Suprapubic skin (tissue), 4 donors: ENCODE measurements at places on chromosomes 11 and 22.

DNA sequence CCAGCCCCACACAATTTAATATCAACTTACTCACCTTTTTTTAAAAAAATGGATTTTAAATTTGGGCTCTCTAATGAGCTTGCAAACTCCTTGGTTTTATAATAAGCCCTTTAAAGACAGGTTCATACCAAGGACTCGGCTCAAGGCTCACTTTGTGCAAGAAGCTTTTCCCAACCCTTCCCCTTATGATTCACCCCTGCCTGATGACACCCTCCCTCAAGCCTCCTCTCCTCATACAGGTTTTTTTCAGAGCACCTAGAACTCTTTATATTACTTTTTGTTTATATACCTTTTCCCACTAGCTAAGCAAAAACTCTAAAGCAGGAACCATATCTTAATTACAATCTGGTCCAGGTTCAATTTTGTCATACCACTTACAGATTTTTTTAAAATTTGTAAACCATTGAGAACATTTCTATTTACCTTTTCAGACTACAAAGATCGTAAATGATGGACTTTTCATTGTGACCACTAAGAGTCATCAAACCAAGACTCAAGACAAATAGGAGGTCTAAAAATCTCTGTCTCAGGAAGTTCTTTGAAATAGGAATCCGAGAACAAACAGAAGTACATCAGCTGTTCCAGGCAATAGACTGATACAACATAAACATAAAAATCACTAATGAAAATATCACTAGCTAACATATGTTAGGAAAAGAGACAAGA is 13.1 kb upstream of the EXPH5 start:
- no peak for DNase-seq

GRCh38 chr22:46090631-46091201 is 59.6 kb upstream of the PPARA start:
- peak; percentile 54 for DNase-seq

- no peak for DNase-seq
Observed at GRCh38 chr11:116610190-116610589, 162.6 kb downstream of the BUD13 start.

GRCh38 chr22:29330753-29331152 is 15.3 kb upstream of the RASL10A start:
- DNase-seq = no peak

- no peak for DNase-seq
Observed at GRCh38 chr11:112481893-112482292, 221.2 kb upstream of the PLET1 start.

- no peak for DNase-seq
Observed at GRCh38 chr11:35155677-35156076, 16.7 kb downstream of the CD44 start.

GRCh38 chr11:28139841-28140415 is 31.7 kb downstream of the METTL15 start:
- no peak for DNase-seq

DNA sequence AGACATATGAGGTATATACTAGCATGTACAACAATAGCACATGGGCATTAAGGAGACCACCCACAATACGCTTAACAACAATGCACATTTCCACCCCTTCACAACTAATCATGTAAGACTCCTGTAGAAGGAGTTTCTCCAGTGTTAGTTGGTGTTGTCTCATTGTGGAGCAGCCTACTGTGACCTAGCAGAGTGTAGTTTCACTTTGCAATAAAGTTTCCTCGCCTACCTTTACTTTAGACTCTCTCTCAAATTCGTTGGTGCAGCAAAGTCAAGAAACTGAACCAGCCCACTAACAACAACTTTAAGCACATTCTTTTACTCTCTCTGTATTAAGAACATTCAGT is 863.6 kb downstream of the FAM181B start:
- DNase-seq = no peak

GRCh38 chr11:8720868-8721608 is 38.4 kb downstream of the RPL27A start:
- DNase-seq = no peak

GRCh38 chr11:29351301-29351873 is 665.4 kb downstream of the KCNA4 start:
- no peak for DNase-seq

DNA sequence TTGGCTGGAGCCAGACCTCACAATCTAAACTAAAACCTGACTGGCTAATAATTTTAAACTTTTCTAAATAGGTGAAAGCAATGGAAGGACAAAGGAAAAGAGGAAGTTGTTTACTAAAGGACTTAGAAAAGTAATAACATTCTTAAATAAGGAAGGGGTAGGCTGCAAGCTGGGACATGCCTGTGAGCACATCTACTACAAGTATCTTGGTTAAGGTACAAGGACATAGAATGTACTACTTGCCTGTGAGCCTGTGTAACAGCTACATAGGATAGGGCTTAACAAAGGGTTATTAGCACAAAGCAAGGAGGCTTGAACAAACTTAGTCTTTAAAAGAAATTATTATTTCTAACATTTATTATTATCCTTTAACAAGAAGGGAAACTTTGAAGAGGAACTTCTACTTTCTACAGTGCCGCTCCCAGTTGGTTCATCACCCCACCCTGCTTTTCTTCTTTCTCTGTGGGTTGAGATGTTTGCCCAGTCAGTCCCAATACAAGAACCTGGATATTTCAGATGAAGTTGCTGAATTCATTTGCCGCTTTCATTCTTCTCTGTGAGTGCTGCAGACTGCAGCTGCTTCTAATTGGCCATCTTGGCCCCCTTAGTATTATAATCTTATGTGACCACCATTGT is 87.5 kb downstream of the PRMT3 start:
- DNase-seq = no peak

DNA sequence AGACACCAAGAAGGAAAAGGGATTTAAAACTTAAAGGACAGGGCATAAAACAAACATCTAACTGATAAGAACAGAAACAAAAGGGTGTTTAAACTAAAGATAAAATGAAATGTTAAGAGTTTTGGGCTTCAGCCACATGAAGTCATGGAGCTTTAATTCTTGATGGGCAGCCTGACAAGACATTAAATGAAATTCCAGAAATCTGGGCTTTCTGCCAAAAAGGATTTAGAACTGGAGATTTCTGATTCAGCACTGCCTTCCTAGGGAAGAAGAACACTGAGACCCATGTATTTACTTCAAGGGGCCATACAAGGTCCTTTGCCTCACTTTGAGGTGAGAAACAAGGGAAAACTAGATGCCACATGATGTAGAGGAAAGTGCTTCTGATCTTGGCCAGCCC is 355.9 kb upstream of the RAG2 start:
- DNase-seq = no peak

DNA sequence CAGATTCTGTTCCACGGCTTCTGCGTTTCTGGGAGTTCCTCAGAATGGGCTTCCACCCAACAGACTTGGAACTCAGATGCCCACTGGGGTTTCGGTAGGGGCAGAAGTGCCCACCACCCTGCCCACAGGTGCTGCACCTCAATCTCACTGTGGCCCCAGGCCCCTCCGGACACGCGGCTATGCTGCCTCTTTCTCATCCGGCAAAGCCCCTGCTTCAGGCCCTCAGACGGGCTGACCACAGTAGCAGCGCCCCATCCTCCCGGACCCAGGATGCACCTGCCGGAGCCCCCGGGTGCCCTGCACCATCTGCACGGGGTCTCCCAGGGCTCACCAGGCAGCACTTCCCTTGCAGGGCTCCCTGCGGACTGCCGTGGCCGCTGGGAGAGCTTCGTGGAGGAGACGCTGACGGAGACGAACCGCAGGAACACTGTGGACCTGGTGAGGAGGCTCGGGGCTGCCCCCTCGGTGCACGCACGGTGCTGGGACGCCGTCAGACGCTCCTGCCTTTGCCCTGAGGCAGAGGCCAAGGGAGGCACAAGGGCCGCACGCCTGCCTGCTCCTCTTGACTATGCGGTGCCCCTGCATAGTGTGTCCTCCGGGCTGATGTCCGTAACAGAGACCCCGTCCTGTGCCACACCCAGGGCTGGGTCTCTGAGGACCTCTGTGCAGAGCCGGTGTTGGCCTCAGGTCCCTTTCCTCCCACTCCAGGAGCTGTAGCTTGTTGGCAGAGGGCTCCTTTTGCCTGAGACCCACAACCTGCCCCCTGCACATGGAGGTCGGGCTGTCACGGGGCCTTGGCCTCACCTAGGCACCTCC is 38.6 kb downstream of the SBF1 start:
- peak; percentile 72 for DNase-seq

DNA sequence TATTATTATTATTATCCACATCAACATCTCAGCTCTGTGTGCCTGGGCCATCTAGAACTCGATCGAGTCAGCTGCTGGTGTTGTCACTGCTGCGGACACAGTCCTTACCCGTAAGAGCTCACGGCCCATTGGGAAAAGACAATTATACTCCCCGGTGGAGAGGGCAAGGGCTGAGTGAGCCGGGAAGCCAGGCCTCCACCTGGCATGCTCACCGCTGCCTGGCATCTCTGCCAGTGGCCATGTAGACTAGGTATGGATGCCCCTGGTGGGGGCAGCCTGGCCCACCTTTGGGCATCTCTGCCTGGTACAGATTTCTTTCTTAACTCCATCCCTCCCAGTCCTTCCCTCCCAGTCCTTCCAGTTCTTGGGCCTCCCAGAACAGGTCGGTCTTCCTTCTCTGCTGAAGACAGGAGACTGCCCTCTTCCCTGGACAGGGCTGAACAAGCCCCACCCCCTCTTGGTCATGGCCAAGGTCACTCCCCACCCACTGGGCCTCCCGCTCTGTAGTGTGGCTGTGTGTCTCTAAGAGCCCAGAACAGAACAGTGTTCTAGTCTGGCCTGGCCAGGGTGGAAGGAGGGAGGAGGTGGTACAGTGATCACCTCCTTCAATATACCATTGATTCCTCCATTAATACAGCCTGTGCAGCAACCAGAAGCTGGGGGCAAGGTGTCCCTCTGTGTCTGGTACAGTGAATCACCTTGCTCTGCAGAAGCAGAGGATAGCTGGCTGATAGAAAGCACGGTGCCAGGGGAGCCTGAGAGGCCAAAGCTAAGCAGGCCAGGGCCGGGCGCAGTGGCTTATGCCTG is 57.7 kb downstream of the FLRT1 start:
- DNase-seq = no peak

- DNase-seq = no peak
Observed at GRCh38 chr11:86740628-86741483, 59.5 kb upstream of the PRSS23 start.

DNA sequence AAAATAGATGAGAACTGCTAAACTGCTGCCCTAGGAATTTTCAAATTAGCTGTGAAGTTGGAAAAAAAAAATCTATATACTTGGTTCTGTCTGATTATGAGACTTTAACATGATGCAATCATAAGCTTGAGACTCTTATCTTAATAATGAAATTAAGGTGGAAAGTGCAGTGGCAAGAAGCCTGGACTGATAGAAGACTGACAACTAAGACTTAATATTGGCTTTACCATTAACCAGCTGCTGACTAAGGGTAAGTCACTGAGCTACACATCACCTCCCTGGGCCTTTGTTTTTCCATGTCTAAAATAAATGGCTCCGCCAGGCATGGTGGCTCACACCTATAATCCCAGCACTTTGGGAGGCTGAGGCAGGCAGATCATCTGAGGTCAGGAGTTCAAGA is 56.9 kb downstream of the SLC35F2 start:
- DNase-seq = no peak

- DNase-seq = no peak
Observed at GRCh38 chr11:71354394-71355105, 93.6 kb downstream of the DHCR7 start.

- no peak for DNase-seq
Observed at GRCh38 chr11:115528225-115528624, 24.0 kb upstream of the CADM1 start.

DNA sequence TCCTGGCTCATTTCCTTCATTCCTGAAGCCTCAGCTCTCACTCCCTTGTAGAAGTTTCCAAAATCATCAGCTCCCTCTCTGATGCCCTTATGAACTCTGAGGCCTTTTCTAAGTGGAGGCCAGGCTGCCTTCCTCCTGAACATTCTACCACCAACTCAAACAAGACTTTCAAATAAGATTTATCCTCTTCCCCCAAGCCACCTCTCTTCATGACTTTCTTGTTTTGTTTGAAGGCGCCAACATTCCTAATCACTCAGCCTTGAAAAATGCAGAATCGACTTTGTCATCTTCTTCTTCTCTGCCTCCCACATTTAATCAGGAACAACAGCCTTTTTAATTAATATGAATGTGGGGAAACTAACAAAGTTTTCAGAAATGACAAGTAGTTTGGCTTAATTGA is 927.9 kb downstream of the OPCML start:
- DNase-seq = no peak

DNA sequence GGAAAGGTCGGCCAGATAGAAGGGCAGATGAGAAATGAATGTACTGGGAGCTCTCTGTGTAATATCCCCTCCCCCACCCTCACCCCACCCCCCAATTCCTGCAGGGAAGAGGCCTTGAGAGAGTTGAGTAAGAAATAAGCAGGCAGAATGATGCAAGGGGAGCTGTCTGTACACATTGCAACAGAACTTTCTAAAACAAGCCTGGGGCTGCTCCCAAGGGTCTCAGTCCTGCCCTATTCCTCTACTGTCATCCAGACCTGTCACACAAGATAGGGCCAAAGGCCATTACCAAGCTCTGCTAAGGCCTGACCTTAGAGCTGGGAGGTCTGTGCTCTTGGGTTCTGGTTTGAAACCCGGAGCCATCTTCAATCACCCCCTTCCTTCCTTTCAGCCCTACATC is 5.7 kb upstream of the DGAT2 start:
- DNase-seq = no peak

DNA sequence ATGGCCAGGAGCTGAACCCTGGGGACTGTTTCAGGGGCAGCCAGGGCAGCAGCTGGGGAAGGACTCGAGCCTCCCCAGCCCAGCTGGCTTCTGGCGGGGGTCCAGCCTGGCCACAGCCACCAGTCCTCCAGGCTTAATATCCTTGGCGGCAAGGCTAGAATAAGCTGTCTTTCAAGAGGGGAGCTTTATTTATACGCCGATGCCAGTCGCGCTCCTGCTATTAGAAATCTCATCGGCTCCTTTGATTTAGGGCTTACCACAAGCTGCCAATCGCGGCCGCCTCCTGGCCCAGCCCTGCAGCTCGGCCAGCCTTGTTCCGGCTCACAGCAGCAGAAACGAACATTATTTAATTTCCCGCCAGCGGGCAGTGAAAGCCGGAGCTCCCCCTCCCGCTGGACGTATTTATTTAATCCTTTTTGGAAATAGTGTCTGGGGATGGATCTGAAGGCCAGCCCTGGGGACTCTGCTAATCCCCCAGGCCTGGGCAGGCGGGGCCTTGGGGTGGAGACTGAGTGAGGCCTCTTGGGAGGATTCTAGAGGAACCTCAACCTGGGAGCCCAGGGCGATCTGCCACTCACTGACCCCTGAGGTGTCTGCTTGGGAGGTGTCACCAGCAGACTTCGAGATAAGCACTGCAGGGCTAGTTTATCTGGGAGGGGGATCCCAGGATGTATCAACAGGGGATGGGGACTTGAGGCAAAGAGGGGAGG is 363.1 kb downstream of the MN1 start:
- DNase-seq = no peak

GRCh38 chr11:103881584-103881983 is 154.9 kb upstream of the DDI1 start:
- DNase-seq = no peak

DNA sequence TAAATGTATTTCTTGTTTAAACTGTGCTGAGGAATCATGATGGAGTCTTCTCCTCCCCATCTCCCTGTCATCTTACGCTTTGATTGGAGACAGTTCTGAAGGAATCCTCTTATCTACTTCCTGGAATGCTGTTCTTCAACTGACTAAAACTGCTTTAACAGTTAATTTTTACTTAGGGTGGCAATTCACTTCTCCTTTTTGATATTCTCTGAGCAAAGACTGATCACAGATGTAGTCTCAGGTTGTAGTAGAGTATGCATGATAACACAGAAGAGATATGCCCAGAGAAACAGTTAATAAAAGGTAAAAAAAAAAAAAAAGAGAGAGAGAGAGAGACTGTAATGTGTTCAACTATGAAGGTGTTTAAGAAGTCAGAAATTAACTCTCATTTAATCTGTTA is 1.4 kb upstream of the CASP5 start:
- DNase-seq = no peak

- peak; percentile 71 for DNase-seq
Observed at GRCh38 chr22:45863981-45864751, 112.8 kb downstream of the WNT7B start.
